ENCODE measurements at places on chromosomes 4 and X.

DNA sequence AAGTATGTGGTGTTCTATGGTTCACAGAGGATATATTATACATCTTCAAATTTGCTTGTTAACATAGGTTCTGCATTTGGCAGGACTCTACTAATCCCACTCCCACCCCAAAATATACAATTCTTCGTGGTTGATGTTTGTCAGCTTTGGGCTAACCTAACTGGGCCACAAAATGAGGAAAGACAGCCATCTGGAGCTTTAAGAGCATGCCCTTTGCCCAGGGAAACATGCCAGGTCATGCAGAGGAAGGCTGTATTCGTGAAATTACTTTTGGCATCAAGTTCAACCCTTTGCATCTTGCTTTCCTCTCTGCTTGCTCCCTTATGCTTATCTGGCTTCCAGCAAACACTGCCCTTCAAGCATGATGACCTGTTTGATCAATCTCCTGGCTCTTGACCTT, 46.8 kb upstream of the F9 start:
- no peak for DNase-seq

- no peak for DNase-seq
These were observed 334.8 kb downstream of the TEX13C start for GRCh38 chrX:125654501-125654900.

- no peak for DNase-seq
These were observed 33.4 kb downstream of the FRG1 start for GRCh38 chr4:189974056-189974455.

GRCh38 chrX:283115-283845, 2.1 kb downstream of the PLCXD1 start:
- peak; percentile 89 for DNase-seq

DNA sequence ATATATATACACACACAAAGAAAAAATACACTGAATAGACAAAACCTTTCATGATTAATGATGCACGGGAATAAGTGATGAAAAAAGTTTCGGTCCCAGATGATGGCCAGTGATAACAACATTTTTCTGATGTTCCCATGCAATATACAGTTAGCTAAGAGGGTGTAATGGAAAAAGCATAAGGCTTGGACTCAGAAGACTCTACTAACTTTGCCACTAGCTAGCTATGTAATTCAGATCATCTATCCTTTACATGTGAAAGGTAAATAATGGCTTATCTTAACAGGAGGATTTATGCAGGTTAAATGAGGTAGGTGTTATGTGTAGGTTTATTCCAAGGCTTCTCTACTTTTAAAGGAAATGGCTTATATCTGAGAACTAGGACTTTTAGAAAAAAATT, 4.3 kb downstream of the RPS3A start:
- no peak for DNase-seq

DNA sequence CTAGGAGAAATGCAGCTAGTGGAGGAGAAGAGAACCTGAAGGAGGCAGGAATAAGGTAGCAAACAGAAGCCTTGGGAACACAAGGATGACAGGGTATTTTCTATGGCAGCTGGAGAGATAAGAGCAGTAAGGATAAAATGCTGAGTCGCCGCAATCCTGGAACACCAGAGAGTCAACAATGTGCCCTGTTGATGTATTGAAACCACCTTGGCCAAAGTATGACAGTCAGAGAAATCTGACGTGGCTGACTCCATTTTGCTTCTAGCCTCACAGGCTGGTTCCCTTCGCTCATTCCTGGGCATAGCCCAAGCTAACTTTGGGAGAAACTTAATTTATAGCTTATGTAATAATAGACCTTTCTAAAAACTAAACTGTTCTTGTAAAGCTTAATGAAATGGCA, 56.6 kb upstream of the C4orf54 start:
- DNase-seq = no peak

DNA sequence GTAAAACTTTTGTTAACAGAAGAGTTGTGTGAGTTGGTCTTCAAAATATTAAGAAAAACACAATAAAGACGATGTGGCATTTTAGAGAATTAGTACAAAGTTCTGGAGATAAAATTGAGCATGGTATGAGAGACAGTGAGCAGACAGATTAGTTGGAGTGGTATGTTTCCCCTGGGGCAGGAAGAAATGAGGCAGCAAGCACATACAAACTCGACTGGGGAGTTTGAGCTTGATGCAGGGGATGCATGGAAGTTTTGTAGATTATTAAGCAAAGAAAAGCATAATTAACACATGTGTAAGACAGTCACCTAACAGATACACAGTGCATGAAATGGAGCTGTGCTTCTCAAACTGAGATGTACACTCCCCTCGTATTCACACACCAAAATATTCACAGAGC, 58.1 kb upstream of the IL2 start:
- DNase-seq = no peak

Measured in CD4-positive, alpha-beta T cell treated with Interleukin-1 beta for 1 hour (primary cell).